ENCODE measurements at places on chromosomes 6 and 20.

GRCh38 chr20:38776363-38776762 lies 28.1 kb downstream of the ACTR5 start:
- H3K27me3 ChIP-seq = no peaks in the 10 kb centered on the region
- peaks cover 27% of the 10 kb centered on the region for H3K36me3 ChIP-seq
- peaks cover 7% of the 10 kb centered on the region for H3K4me1 ChIP-seq
- H3K4me3 ChIP-seq = no peak overlapping the region

DNA sequence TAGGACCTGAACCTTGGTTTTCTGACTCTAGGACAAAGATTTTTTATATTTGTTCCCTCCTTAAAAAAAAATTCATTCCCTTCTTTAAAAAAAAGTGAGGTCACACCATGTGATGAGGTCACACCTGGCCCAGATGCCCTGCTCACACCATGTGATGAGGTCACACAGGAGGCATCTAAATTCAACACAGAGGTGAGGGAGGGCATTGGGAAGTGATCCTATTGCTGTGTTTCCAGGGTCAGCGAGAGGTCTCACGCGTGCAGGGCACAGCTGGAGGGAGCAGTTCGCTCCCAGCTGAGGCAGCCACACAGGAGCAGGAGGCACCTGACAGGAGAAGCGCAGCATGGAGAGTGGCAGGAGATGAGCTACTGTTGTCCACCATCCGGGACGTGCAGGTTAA lies 92.5 kb downstream of the SLC22A23 start:
- H3K27me3 ChIP-seq = no peaks in the 10 kb centered on the region
- no peak overlapping the region for H3K4me3 ChIP-seq
- no peak for DNase-seq
- no peak overlapping the region for H3K27ac ChIP-seq
- no peaks in the 10 kb centered on the region for H3K36me3 ChIP-seq
- no peaks in the 10 kb centered on the region for H3K4me1 ChIP-seq

DNA sequence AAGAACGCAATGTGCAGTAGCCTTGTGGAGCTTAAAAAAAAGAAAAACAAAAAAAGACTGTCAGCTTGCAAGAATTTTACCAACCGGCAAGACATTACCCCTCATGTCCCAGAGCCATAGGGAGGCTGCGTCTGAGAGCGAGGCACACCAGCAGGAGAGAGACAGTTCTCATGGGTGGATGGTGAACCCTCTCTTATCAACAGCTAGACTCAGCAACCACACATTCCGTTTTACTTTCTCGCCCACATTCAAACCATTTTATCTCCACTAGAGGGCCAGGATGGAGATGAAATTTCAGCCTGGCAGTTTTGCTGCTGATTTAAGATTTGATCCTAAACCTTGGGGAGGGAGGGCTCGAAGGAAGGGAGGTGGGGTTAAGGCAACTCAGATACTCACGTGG lies 247.0 kb downstream of the ATXN1 start:
- H3K27ac ChIP-seq = peak overlapping the region; percentile 40
- H3K4me3 ChIP-seq = no peak overlapping the region
- no peaks in the 10 kb centered on the region for H3K27me3 ChIP-seq
- peaks cover 5% of the 10 kb centered on the region for H3K36me3 ChIP-seq
- peaks cover 51% of the 10 kb centered on the region for H3K4me1 ChIP-seq
- no peak for DNase-seq

GRCh38 chr20:46951405-46951804 lies 56.8 kb downstream of the EYA2 start:
- H3K36me3 ChIP-seq = no peaks in the 10 kb centered on the region
- no peak overlapping the region for H3K27ac ChIP-seq
- H3K4me1 ChIP-seq = peaks cover 6% of the 10 kb centered on the region
- no peak overlapping the region for H3K4me3 ChIP-seq

GRCh38 chr6:139547122-139547776 lies 172.8 kb upstream of the CITED2 start:
- H3K27me3 ChIP-seq = no peaks in the 10 kb centered on the region
- H3K27ac ChIP-seq = no peak overlapping the region
- no peak overlapping the region for H3K4me3 ChIP-seq
- no peaks in the 10 kb centered on the region for H3K36me3 ChIP-seq
- DNase-seq = no peak

DNA sequence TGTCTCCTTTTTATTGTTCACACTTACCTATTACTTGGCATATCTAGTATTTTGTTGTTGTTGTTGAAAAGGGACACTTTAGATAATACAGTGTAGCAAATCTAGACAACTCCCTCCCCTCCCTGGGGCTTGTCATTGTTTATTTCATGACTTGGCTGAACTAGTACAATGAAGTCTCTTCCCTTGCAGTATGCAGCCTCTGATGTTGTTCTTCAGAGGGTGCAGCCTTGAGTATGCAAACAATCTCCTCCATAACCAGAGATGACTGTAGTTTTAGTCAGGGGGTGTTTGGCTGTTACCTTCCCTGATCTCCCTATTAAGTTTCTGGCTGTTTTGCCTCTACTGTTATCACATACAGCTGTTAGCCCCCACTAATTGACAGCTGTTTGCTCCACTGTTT lies 315.4 kb upstream of the RUNX2 start:
- no peaks in the 10 kb centered on the region for H3K27me3 ChIP-seq
- H3K36me3 ChIP-seq = peaks cover 51% of the 10 kb centered on the region

- H3K4me3 ChIP-seq = no peak overlapping the region
- no peak overlapping the region for H3K27ac ChIP-seq
- H3K4me1 ChIP-seq = peaks cover 6% of the 10 kb centered on the region
- peaks cover 24% of the 10 kb centered on the region for H3K27me3 ChIP-seq
- H3K36me3 ChIP-seq = no peaks in the 10 kb centered on the region
- DNase-seq = no peak
These were observed 9.4 kb upstream of the PERP start for GRCh38 chr6:138116661-138116999.

DNA sequence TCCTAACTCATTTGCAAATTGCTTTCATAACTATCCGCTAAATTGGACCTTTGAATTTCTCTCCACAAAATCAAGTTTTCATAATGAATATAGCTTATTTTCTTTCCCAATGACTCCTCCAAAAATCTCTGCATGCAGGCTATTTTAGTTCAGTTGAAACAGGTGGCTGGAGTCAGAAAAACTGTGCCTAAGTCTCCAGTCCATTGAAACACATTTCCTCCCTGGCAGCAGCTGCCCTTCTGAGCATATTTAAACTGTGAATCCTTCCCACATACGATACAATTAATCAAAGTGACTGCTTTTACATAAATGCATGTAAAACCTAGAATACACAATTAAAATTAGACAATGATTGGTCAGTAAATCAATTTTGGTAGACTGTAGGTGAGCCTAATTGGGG lies 344.6 kb upstream of the MARCKS start:
- H3K4me3 ChIP-seq = no peak overlapping the region
- H3K4me1 ChIP-seq = no peaks in the 10 kb centered on the region
- H3K27me3 ChIP-seq = peaks cover 4% of the 10 kb centered on the region
- no peak for DNase-seq
- H3K27ac ChIP-seq = no peak overlapping the region
- H3K36me3 ChIP-seq = no peaks in the 10 kb centered on the region

- H3K4me1 ChIP-seq = peaks cover 11% of the 10 kb centered on the region
- H3K27me3 ChIP-seq = no peaks in the 10 kb centered on the region
- no peak overlapping the region for H3K27ac ChIP-seq
- no peak for DNase-seq
- no peak overlapping the region for H3K4me3 ChIP-seq
- peaks cover 26% of the 10 kb centered on the region for H3K36me3 ChIP-seq
These were observed 153.7 kb upstream of the RIPOR2 start for GRCh38 chr6:25089442-25089841.

GRCh38 chr6:90199900-90200299 lies 96.7 kb downstream of the BACH2 start:
- no peak overlapping the region for H3K4me3 ChIP-seq
- no peak for DNase-seq
- no peaks in the 10 kb centered on the region for H3K27me3 ChIP-seq
- H3K27ac ChIP-seq = peak overlapping the region; percentile 68

GRCh38 chr6:104183816-104184435 lies 675.8 kb downstream of the HACE1 start:
- H3K27ac ChIP-seq = no peak overlapping the region
- no peak for DNase-seq
- H3K4me3 ChIP-seq = no peak overlapping the region
- no peaks in the 10 kb centered on the region for H3K4me1 ChIP-seq
- no peaks in the 10 kb centered on the region for H3K36me3 ChIP-seq

GRCh38 chr6:142721215-142721920 lies 223.6 kb downstream of the HIVEP2 start:
- H3K36me3 ChIP-seq = peaks cover 5% of the 10 kb centered on the region
- H3K4me3 ChIP-seq = no peak overlapping the region
- H3K4me1 ChIP-seq = peaks cover 11% of the 10 kb centered on the region
- no peak overlapping the region for H3K27ac ChIP-seq
- no peak for DNase-seq

DNA sequence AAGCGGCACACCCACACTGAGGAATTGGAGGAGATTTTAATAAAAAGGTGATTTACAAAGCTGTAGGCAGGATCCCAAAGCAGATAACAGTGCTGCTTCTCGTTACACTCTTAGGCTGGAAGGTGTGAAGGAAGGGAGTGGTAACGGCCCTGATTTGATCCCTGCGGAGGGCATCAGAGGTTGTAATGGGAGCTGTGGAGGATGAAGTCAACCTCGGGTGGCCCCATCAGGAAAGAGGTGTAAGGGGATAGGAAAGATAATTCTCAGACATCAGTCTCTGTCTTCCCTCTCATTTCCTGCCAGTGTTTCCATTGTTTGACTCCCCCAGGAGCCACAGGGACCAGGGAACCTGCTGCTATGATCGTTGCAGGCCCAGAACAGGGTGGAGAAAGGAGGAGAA lies 245.7 kb upstream of the NOX3 start:
- no peaks in the 10 kb centered on the region for H3K4me1 ChIP-seq
- H3K27ac ChIP-seq = no peak overlapping the region
- no peak overlapping the region for H3K4me3 ChIP-seq
- H3K36me3 ChIP-seq = no peaks in the 10 kb centered on the region

DNA sequence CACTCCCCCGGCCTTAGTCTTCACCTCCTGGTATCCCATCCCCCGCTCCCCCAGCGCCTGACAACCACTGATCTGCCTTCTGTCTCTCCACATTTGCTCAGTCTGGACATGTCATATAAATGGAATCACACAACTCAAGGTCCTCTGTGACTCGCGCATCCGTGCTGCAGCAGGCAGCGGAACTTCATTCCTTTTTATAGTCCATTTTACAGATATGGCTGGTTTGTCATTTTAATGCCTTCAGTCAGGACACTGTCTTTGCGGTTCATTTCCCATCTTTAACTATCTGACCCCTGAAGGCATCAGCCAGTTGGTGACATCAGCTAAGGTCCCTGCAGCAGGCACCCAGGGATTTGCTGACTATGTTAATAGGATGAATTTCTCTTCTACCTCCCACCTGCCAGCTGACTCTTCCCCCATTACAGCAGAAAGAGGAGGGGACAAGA lies 125.7 kb downstream of the ZMYND8 start:
- H3K27ac ChIP-seq = no peak overlapping the region
- no peaks in the 10 kb centered on the region for H3K4me1 ChIP-seq
- no peak overlapping the region for H3K4me3 ChIP-seq
- no peak for DNase-seq

DNA sequence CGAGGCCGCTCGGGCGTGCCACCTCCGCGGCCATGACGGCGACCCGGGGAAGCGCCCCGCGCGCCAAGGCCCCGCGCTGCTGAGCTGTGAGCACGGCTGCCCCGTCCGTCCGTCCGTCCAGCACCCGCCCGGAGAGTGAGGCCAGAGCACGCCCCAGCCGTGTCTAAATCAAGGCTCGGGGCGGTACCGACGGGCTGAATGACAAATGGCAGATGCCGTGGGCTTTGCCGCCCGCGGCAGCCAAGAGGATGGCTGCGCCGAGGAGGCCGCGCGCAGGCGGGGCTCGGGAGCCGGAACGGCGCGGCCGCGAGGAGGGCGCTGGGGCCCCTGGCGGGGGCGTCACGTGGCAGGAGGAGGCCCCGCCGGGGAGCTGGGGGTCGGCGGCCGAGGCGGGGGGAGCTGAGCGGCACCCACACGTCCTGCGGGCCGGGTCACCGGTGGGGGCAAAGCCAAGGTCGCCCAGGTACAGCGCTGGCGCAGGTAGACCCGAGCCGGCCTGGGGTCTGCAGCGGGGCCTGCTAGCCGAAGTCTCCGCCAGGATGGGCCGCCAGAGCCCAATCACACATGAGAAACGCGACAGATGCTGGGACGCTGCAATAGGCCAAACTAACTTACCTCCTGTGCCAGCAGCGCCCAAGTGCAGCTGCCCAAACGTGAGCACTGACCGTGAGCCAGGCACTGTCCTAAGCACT lies at the start of gene PLAGL1:
Gene PLAGL1, minus strand, starts transcription at position 140 of the 692 bp plus-strand sequence. CDS start 60,123 bp downstream, outside the sequence.
- H3K27ac ChIP-seq = peak within 1 kb of the TSS; percentile 54
- H3K4me1 ChIP-seq = peaks cover 11% of the 10 kb centered on the region
- H3K36me3 ChIP-seq = peaks cover 2% of the 10 kb centered on the region

GRCh38 chr6:142927904-142928303 lies 17.1 kb downstream of the HIVEP2 start:
- peaks cover 63% of the 10 kb centered on the region for H3K4me1 ChIP-seq
- peak overlapping the region; percentile 92 for H3K4me3 ChIP-seq
- no peak for DNase-seq
- H3K27ac ChIP-seq = peak overlapping the region; percentile 97
- H3K27me3 ChIP-seq = no peaks in the 10 kb centered on the region

- DNase-seq = no peak
- no peak overlapping the region for H3K4me3 ChIP-seq
- no peak overlapping the region for H3K27ac ChIP-seq
These were observed 39.9 kb downstream of the SCGN start for GRCh38 chr6:25691894-25692293.

Measured in activated naive CD8-positive, alpha-beta T cell treated with anti-CD3 and anti-CD28 coated beads for 36 hours (primary cell).